Mammary epithelial cell (primary cell): ENCODE measurements at places on chromosomes 12 and 14.

- DNase-seq, result peak; percentile 71
Measured at GRCh38 chr12:106226884-106227640, 20.8 kb downstream of the CKAP4 start.

GRCh38 chr14:104128981-104129380 lies 9.4 kb upstream of the KIF26A start:
- no peak for DNase-seq

- DNase-seq, result no peak
Measured at GRCh38 chr12:67649570-67650387, 1.2 kb downstream of the DYRK2 start.

- no peak for DNase-seq
Measured at GRCh38 chr14:33273978-33274377, 335.3 kb downstream of the NPAS3 start.

GRCh38 chr12:76590131-76590530 lies 30.6 kb upstream of the OSBPL8 start:
- no peak for DNase-seq
